ENCODE measurements at places on chromosomes 3 and 15.

GRCh38 chr3:72437661-72438406 lies 410.4 kb downstream of the SHQ1 start:
- no peak for DNase-seq

DNA sequence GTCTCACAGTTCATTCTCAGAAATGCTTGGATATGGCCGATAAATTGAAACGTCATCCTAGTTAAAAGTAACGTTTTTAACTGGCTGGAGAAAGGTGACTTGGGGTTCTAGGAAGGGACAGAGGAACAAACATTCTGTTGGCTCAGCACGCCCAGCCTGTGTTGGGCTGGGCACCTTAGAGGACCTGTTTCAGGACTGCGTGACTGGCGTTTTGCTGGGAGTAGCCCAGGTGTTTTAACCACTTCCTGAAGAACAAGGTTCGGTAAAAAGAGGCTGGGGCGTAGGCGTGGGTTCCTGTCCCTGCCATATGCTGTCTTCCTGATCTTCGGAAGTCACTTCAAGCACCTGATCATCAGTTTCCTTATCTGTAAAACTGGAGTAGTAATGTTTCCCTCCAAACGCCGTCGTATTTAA lies 1.1 kb upstream of the TLNRD1 start:
- no peak for DNase-seq

DNA sequence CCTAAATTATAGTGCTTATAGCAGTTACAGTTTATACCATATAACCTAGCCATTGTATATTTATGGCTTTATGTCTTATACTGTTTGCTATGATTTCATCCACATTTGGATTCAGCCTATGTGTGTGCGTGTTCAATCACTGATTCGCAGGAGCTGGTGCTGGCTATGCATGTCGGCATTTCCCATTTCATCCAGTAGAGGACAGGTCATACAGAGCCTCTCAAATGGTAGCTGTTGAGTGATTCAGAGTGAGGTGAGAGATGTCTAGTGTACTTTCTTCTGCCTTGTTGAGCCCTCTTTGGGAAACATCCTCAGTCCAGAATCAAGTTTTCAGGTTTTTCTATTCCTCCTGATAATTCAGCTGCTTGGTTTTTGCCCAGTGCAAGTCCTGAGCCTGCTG lies 76.1 kb downstream of the FRMD4B start:
- no peak for DNase-seq

GRCh38 chr3:117743993-117744392 lies 1034.4 kb downstream of the TUSC7 start:
- no peak for DNase-seq

DNA sequence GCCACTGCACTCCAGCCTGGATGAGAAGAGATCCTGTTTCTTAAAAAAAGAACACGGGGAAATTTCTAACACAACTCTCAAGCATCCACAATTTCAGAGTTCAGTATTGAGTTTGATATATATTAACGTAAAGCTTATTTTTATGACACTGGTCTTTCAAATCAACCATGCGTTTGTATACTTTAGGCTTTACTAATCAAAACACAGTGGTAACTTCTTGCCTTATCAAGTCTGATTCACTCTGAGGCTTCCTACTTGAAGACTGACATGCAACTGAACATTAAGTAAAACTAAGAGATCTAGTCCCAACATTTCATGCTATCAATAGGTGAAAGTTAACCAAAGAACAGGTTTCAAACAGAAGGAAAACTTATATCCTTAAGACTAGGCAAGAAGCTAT lies 46.7 kb downstream of the PRTG start:
- no peak for DNase-seq

DNA sequence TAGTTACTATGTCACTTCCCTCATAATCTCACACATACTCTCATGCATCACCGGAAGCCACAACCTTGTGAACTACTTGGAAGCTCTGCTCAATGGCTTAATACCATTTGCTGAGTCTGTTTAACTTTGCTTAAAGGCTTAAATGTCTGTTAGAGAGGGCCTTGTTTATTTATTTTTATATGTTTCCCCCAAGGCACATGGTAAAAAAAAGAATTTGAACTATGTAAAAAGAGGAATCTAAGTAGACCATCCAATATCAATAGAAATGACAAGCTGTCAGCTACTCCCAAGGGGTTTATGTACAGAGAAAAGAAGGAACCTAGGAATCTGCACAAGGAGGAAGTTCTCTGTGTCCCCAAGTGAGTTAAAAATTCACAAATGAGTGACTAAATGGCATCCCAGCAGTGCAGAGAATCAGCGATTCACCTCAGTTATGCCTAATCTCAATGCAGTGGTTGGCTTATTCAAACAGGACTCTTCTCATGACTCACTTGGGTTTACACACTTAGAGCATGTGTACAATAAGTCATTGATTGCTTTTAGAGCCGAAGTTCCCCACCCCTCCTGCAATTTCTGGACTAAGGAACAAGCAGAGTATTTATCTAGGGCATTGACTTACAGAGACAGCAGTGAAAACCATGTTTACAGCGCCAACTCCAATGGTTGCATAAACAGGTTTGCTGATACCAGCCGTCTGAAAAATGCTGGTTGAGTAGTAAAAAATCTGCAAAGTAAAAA lies 24.4 kb downstream of the SLC2A2 start:
- no peak for DNase-seq

DNA sequence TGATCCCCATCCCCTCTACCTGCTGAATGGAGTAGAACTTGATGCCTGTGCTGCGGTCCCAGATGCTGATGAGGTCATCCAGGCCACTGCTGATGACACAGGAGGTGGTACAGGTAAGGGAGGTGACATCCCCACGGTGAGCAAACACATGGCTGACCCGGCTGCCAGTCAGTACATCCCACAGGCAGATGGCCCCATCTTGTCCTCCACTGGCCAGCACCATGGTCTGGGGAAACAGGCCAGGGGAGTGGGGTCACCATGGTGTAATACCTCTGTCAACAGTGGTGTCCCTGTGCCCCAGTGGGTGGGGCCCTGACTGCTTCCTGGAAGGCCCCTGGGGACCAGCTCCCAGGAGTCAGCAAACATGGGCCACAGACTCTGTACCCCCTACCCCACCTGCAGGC lies 33.3 kb downstream of the PTPN23 start:
- no peak for DNase-seq

DNA sequence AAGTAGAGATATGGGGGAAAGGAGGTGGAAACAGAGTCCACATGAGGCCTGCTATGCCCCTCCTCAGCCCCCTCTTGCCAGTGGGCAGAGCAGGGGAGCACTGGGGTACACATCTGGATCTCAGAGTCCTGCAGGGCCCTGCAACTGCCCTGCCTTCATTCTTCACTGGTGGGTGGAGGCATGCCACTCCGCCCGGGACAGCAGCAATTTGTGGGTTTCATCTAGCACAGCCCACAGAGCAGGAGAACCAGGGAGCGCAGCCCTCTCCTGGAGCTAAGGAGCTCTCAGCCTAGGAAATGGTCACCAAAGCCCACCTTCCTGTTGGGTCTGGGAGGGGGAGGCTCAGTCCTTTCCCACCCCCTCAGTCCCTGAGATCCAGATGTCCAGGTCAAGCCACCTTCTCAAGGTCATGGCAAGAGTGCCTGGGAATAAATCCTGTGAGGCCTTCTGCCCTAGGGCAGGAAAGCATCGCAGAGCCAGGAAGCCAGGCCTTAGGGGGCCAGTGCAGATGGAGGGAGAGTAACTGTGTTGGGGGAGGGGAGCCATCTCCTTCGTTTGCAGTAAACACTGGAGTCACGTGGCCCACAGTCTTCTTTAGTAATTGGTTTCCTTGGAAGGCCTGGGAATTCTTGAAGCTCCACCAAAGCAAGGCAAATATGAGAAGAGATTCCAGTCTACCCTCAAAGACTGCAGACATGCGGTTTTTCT lies 31.0 kb downstream of the ANP32A start:
- DNase-seq, result peak; percentile 76

DNA sequence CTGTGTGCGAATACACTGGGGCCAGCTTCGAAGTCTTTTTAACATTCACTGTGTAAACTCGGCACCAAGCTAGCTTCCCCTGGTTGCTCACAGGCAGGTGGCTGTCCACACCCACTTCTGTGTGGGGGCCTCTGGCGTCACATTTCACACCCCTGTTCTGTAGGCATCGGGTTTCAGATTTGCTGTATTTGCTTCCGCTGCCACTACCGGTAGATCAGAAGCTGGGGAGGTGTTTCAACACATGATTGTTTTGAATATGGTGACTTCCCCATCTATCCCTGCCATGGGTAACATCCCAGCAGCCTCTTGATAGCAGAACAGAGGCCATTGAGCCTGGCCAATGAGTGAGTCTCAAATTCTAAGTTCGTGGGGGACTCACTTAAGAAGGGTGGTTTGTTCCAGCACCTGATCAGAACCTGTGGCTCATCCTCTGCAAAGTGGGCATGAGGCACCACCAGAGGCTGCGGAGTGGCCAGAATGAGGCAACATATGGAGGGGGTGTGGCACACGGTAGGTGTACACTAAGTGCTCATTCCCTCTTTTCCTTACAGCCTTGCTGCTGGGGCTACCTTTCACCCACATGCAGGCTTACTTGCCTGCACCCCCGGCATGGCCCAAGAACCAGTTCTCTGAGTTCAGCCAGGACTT lies 61.5 kb downstream of the IQSEC1 start:
- DNase-seq, result no peak

GRCh38 chr15:55247311-55247710 lies 42.3 kb downstream of the RAB27A start:
- no peak for DNase-seq

DNA sequence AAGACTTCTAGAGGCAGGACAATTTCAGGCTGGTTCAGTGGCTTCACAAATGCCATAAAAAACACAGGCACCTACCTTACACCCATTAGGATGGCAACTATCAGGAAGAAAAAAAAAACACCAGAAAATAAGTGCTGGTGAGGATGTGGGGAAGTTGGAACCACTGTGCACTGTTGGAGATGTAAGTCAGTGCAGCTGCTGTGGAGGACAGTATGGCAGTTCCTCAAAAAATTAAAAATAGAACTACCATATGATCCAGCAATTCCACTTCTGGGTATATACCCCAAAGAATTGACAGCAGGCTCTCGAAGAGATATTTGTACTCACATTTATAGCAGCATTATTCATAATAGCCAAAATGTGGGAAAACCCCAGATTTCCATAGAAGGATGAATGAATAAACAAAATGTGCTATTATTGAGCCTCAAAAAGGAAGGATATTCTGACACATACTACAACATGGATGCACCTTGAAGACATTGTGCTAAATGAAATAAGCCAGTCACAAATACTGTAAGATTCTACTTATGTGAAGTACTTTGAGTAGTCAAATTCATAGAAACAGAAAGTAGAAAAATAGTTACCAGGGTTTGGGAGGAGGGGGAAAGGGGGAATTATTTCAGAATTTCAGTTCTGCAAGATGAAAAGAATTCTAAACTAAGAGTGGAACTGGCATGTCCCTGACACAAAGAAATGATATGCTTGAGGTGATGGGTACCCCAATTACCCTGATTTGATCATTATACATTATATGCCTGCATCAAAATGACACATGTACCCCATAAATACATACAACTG lies 40.9 kb downstream of the NR1D2 start:
- no peak for DNase-seq

DNA sequence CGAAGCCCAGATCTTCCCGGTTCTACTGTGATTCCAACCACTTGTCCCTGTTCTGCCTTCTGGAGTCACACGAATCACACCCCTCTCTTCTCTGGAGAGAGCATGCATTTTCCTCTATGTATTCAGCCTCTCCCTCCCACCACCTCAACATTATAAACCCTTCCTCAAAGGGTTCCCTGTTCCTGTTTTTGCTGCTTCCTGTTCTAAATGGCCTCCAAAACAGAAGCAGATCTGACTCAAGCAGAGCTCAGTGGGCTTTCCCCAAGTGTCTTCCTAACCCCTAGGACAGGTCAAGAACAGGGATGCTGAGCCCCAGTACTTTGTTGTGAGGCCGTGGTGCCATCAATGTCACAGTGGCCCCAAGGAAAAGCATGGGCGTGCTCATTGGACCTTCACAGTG lies 75.7 kb upstream of the ARNT2 start:
- DNase-seq, result no peak
